ENCODE measurements at places on chromosomes 7 and 10.
A peak's percentile ranks its signal among the peaks of the same experiment; 100 is the strongest.

DNA sequence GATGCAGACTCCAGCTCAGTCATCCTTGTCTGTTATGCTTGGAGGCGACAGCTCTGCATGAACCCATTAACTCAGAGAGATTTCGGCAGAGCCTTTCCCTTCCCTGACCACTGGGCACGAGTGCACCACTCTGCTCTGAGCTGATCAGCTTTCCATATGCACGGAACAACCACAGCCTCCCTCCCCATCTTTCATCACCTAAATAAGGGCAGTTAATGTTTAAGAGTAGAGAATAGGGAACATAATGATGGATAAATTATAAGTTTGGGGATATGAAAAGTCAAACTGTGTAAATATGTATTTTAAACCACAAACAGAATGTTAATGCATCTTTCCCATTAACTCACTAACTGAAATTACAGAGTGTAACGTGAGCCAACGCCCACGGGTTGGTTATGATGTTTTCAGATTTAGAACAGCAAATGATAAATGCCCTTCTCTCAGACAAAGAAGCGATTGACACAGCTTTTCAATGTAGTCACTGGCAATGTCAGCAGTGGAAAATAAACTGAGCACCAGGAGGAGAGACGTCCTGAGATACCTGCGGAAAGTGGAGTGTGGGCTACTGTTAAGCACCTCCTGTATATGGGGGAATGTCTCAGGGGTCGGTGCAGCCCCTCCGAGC is 658.2 kb downstream of the LRMDA start:
- DNase-seq = no peak

- DNase-seq = no peak
These were observed 64.0 kb upstream of the CDK1 start for GRCh38 chr10:60714233-60714632.

DNA sequence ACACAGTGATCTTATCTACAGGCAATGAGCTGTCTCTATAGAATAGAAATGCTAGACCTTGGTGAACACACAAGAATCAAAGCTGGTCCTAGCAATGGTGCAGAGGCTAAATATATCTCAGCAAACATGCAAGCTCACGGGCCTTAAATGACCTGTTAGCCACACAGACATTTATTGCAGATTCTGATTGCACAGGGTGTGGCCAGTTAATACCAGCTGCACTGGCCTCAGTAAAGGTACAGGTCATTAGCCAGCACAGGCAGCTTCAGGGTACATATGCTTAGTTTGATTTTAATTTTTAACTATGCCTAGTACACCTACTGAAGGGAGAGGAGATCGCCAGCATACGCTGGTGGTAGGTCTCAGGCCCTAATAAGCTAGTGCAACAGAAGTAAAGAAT is 265.4 kb upstream of the DGKB start:
- DNase-seq = no peak

DNA sequence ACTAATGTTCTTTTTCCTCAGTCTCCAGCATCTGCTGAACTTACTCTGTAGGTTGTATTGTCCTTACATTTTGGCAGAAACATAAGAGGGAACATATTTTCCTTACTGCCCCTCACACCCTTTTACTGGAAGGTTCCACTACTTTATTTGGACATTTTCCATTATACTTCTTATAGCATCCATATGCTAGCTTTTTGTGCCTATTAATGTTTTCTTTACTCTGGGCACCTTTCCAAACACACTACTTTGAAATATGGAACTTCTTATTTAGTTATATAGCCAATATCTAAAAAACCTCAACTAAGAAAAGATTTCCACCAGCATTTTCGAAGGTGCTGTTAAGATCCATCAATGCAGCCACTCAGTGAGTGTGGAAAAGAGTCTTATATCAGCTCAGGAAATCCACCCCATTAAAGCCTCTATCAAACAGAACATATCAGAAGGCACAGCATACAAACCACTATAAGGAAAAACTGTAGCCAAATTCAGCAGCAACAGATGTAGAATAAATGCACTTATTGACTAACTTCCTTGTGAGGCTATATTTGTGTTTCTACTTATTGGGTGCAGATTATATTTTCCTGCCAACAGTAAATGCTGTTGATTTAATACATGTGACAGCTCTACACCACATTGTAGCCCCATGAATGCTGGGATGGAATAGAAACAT is 272.5 kb upstream of the SEMA3E start:
- no peak for DNase-seq

DNA sequence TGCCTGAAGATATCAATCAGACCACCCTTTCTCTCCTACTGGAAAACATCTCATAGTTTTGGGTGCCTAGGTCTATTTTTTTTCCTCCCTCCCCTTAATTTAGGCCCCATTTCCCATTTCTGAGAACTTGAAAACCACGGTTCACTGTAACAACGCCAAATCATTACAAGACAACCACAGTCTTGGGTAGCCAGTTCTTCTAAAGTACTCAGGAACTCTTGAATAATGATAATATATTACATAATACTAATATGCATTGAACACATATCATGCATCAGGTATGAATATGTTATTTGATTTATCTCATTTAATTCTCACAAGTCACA is 185.1 kb upstream of the ADO start:
- DNase-seq = no peak

GRCh38 chr7:30164567-30164966 is 29.8 kb downstream of the MTURN start:
- DNase-seq = peak; percentile 87

All from trophoblast cell (in vitro differentiated cells and primary cell).